ENCODE measurements at places on chromosomes 5 and 9. TPM values are rescaled to one million over a fixed set of nuclear protein-coding genes. Genes with fewer than 3 reads are reported as not detected.

The PCDHGA2 gene
- total RNA-seq = not detected

DNA sequence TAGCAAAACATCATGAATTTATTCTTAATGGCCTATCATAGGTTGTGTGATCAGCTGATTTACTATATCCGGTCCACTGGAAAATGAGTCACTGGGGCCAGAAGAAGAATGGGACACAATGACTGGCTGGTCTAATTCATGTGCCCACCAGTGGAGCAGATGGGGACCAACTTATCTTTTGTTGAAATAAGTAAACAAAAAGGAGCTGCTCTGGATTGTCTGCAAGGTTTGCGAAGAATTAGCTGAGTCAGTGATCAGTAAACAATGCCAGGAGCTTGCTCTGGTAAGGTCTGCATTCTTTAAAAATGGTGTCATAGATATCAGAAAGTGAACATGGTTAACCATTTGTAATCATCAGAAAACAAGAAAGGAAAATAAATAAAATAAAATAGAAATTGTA is 128.0 kb downstream of the RASEF start:
- DNase-seq = no peak

The CTSV gene
- 2.8 TPM for total RNA-seq

The ISL1 gene
- not detected for total RNA-seq

DNA sequence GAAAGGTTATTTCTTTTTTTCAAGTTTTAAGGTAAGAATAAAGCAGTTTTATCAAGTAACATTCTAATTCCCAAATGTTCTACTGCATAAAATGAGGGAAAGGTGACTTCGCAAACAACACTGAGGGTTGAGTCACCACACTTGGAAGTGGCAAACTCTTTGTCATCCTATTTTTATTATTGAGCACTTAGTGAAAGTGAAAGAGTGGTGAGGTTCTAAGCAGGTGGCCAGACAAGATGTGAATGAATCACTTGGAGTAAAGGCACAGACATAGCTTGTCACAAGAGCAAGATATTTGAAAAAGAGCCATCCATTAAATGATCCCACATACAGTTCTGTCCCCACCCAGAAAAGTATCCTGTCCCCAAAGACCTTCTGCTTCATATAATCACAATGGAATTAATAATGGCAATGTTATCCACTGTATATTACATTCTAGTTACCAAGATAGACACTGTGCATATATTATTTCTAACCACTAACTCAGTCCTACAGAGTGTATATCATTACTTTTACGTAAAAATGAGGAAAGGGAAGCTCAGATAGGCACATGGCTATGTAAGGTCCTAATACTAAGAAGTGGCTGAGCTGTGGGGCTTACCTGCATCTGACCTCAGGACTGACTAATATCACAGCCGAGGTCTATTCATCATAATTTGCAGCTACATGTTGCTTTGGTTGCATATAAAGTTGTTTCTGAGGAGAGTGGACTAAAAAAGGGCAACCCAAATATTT is 730.4 kb upstream of the MEF2C start:
- DNase-seq = no peak

DNA sequence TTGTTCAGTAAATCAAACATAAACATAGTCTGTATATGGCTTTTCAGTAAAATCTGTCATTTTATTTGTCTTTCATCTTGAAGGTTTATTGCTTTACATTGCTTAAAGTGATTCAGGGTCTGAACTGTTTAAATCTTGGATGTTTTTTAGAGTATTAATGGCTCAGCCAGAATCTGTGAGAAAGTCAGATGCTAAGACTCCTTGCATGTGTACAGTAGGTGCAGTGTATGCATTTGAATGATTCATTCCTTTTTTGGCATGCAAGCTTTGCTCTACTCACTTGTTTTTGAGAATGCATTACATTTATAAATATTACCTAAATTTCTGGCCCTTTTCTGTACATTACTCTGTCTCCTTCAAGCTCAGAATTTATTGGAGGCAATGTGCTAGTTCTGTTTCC is 271.0 kb upstream of the RIOK2 start:
- no peak for DNase-seq

DNA sequence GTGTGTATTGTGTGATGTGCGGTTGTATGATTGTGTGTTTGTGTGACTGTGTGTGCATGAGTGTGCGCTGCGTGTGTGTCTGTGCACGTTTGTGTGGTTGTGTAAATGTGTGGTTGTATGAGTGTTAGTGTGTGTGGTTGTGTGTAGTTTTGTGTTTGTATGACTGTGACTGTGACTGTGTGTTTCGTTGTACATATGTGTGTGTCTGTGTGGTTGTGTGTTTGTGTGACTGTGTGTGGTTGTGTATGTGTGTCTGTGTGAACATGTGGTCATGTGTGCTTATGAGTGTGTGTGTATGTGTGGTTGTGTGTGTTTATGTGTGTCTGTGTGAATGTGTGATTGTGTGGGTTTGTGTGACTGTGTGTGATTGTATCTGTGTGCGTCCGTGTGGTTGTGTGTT is 197.8 kb downstream of the TTLL11 start:
- DNase-seq = no peak

The SIGMAR1 gene
- 63.6 TPM for total RNA-seq

- DNase-seq = no peak
Measured at GRCh38 chr9:137678202-137678601, 59.4 kb downstream of the EHMT1 start.

- no peak for DNase-seq
Measured at GRCh38 chr5:150517272-150518152, 9.6 kb downstream of the NDST1 start.

- no peak for DNase-seq
Measured at GRCh38 chr5:13278148-13278547, 666.3 kb downstream of the DNAH5 start.

The TRMT10B gene
- total RNA-seq = 7.8 TPM

- DNase-seq = no peak
Measured at GRCh38 chr5:137727623-137728022, 8.3 kb downstream of the KLHL3 start.

The UBE2QL1 gene
- not detected for total RNA-seq

GRCh38 chr9:119367683-119368075 is 1.6 kb downstream of the BRINP1 start:
- no peak for DNase-seq

The SLC6A7 gene
- not detected for total RNA-seq

- DNase-seq = no peak
Measured at GRCh38 chr5:135606431-135606830, 27.6 kb upstream of the CXCL14 start.

DNA sequence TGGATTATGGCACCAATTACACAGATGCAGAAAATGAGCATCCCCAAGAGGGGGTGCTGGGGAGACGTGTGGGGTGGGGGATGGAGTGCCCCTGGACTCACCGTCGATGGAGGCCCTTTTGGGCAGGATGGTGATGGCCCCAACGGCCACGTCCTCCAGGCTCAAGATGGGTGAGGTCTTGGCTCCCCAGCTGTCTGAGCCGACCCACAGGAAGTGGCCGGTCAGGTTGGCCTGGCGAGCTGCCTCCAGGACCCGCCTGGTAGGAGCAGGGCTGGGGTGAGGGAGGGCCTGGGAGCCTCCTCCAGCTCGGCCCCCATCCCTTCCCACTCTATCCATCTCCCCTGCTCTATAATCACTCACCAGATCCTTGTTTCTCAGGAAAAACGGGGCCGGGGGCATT is 4.6 kb downstream of the GRM6 start:
- no peak for DNase-seq

DNA sequence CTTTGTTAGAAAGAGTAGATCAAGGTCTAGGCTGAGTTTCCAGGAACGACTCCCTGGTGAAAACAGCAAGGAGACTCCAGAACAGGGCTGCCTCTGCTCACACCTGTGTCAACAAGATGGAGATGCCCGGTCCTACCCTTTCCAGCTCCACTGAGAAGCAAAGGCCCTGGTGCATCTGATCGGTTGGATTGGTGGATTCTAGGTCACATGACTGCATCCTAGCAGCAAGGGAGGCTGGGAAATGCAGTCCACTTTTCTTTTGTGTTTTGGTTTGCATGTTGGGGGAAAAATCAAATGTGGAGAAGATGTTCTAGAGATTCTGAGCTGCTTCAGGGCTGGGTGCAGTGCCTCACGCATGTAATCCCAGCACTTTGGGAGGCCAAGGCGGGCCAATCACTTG is 82.0 kb upstream of the TRIO start:
- DNase-seq = no peak

The SPINK7 gene
- not detected for total RNA-seq

DNA sequence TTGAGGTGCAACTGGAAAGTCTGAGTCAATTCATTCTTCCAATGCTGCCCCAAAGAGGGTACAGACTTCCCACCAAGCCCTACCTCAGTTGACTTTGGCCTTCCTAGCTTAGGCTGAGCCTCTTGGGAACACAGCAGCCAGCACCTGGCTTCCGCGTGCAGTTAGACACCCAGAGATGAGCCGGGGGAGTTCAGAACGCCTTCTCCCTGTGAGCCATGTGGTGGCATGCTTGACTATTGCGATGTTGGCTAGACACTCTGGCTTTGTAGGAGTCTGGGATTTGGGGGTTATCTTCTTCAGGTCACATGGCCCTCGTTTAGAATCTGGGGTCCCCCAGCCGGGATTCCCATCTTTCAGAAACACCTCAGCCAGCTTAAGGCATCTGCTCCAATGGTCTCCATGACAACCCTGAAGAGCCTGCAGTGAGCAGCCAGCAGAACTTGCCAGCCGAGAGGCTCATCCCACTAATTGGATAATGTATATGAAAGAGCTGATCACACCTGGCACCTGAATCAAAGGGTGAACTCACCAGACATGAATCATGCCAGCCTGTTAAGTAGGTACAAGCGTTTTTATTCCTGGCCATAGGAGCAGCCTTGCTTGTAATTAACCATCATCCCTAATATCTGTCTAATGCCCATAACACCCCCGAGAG is 167.5 kb downstream of the SYK start:
- DNase-seq = no peak

The INSL6 gene
- not detected for total RNA-seq

The ORM2 gene
- total RNA-seq = not detected

DNA sequence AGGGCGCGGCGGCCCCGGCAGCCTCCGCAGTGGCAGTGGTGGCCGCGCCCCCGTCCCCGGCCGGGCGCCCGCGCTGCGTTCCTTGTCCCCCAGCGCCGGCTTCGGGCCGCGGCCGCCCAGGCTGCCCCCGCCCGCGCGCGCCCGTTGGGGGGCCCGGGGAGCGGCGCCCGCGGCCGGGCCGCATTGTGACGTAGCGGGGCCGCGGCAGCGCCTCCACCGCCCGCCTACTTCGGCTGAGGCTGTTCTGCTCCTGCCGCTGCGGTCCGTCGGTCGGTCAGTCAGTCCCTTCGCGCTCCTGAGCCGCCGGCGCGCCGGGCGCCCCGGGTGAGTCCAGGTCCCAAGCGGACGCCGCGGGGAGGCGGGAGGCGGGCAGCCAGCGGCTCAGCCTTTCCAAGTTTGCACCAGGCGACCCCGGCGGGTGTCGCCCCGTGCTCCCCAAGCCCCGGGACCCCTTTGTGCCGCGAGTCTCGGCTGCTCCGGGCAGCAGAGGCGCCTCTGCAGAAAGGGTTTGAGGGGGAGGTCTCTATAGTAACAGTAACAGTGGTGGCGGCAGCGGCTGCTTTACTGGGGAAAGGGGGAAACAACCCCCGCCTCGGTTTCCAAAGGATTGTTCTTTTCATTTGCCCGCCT is at the start of gene SNCAIP:
SNCAIP (plus strand) TSS at position 277 of the 630 bp plus-strand sequence. CDS start 78,898 bp downstream, outside the sequence.
- no peak for DNase-seq

DNA sequence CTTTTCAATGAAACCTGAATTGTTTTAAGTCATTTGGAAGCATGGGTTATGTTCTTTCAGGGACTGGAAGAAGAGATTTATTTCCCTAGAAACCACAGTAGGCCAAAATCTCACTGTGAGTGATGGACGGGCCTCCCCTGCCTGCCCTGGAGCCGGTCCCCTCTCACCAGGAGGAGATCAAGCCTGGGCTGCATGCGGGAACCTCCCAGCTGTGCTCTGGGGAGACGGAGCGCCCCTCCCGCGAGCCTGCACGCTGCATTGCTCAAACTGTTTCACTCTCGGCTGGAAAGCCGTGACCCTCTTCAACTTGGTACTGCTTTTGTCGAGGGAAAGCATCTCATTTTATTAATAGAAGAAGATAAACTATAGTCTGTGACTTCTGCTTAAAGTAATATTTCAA is 85.4 kb downstream of the IRX2 start:
- DNase-seq = no peak

- DNase-seq = peak; percentile 56
Measured at GRCh38 chr9:95725045-95725444, 150.4 kb upstream of the ERCC6L2 start.

DNA sequence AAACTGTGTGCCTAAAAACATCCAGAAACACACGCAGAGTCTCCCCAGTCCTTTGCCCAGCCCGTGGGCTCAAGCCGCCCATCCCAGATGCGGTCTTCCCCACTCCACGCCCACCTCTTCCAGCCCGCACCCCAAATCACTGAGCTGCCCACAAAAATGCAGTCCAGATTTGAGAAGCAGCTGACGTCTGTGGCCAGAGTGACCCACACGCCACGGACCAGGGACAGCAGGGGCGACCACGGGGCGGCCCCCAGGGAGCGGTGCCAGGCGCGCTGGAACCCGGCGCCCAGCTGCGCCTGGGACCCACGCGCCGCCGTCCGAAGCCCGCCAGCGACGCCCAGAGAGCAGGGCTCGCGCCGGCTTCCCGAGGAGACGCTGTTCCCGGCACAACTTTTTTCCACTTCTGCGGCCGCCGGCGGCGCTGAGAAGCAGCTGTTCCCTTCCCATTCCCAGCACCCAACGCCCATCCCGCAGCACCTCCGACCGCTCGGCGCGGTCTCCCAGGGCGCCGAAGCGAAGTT is 674 bp downstream of the LHFPL2 start:
- DNase-seq = no peak

GRCh38 chr9:21995006-21995665 is 545 bp downstream of the CDKN2B-AS1 start:
- peak; percentile 74 for DNase-seq

The DDX4 gene
- total RNA-seq = not detected

The TLX3 gene
- not detected for total RNA-seq

The IL4 gene
- total RNA-seq = not detected

DNA sequence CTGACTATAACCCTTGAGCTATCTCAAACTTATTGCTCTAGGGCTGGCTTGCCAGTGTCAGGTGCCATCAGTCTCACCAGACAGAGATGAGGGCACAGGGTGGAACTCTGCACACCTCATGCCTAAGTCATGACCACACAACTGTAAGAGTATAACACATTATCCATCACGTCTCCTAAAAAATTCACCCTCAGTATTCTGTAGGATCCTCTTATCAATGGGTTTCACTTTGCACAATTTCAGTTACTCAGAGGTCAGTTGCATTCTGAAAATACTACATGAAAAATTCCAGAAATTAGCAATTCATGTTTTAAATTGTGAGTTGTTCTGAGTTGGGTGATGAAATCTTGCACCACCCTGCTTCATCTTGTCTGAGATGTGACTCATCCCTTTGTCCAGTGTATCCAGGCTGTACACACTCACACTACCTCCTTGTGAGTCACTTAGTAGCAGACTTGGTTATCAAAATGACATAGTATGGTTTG is 690.9 kb upstream of the CDH18 start:
- no peak for DNase-seq

The HSPA5 gene
- 120 TPM for total RNA-seq

- DNase-seq = no peak
Measured at GRCh38 chr9:107219486-107220077, 63.5 kb upstream of the RAD23B start.

The HCN1 gene
- not detected for total RNA-seq

- no peak for DNase-seq
Measured at GRCh38 chr9:113370806-113371325, 5.9 kb downstream of the HDHD3 start.
